ENCODE measurements at places on chromosomes 2 and 18.
A peak's percentile ranks its signal among the peaks of the same experiment; 100 is the strongest.

- DNase-seq: no peak
Measured at GRCh38 chr2:37610638-37611289, 60.7 kb downstream of the CDC42EP3 start.

DNA sequence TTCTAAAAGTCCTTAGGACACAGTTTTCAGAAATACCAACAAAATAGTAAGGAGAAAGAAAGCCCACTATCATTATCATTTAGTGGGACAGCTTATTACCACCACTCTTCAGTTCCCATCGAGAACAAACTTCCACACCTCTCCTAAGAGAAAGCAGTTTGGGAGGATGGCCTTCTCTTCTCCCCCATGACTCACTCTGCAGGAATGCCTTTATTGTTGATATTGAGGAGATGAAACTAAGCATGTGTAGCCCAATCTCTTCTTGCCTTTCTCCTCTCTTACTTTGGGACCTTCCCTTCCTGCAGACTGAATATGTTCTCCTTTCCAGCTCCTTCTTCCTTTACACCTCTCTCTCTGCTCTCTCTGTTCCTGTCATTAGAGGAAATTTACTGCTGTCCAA is 30.0 kb upstream of the ERMN start:
- DNase-seq: no peak

- peak; percentile 40 for DNase-seq
Measured at GRCh38 chr18:22347606-22348511, 69.9 kb downstream of the CTAGE1 start.

GRCh38 chr18:23568281-23569138 is 17.8 kb downstream of the NPC1 start:
- no peak for DNase-seq

DNA sequence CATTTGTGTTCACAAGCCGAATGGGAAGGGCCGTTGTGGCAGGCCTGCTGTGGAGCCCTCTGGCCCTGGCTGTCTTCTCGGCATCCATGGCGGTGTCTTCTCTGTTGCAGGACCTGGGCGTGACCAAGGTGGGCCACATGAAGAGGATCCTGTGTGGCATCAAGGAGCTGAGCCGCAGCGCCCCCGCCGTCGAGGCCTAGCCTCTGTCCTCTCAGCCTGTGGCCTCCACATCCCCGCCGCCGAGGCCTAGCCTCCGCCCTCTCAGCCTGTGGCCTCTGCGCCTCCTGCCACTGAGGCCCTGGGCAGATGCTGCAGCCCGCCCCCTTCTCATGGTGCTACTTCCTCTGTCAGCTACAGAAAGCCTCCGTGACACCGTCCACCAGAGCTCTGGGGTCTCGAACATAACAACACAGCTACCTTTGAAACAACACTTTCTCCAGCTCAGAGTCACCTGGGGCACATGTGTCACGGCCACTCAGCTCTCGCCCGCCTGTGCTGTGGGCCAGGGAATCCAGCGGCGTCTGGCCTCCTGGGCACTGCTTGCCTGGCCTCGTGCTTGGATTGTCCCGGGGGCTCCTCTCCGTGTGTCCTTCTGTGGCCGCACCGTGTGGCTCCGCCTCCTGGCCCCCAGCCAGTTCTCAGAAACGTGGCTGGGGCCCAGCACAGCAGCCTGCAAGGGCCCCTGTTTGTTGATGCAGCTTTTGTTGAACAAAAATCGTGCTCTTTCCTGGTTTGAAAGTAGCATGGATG is 97.1 kb downstream of the USP40 start:
- no peak for DNase-seq

DNA sequence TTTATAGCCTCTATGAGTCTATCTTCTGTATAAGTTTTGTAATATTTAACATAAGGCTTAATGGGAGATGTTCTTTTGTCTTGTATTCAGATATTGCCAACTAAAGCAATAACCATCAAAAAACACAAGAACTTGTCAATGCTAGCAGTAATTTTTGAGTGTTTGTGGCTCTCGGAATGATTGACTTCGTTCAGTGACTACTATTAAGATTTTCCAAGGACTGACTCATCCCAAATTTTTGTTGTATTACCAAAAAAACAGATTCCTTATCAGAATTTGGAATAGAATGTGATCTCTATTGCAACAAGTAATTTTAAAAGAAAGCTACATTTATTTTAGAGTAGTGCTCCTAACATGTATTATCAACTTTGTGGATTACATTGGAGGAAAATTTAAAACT is 8.1 kb downstream of the NABP1 start:
- no peak for DNase-seq

- DNase-seq: no peak
Measured at GRCh38 chr2:136319651-136320050, 201.7 kb upstream of the CXCR4 start.

DNA sequence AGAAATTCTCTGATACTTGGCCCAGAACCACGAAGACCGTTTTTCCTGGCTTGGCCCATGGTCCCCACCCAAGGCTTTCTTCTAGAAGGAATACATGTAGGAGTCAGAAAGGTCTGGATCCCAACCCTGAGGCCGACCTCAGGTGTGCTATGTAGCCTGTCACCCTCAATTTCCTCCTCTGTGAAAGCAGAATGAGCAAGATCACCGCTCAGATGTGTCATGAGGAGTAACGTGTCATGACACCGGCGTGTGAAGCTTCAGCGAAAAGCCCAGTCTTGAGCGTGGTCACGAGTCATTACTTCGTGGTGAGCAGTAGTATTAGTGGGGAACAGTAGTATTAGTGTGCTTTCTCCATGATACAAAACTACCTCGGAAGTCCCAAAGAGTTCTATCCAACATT is 103.4 kb downstream of the ALPK2 start:
- DNase-seq: no peak

DNA sequence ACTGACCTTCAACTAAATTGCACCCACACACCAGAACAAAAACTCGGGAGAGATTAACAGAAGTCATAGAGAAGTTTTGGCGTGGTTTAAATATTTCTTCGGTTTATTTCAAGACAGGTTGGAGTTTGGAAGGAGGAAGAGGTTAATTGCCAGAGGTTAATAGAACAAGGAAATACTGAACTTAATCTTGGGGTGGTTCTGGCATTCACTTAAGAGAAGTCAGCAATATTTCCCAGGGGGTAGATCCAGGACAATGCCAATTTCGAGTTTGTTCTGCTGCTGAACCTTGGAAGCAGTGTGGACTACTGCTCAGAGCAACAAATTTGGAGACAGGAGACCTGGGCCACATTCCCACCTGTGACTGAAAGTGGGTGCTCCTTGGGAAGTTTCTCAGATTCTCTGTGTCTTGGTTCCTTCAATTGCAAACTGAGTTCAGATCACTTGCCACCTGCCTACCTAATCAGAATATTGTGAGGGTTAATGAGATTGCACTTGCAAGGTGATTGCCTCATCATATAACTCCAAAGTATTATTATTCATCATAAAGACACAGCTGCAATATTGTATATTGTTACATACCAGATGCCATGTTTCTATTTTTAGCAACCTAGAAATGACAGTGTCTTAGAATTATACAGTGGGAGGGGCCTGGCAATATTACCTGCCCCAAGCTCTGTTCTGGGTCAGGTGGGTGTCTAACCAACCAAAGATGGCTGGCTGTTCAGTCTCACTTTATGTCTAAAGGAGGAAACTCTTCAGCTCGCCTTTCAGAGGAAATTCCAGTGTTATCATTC is 217.4 kb downstream of the CDCA7 start:
- DNase-seq: no peak

- no peak for DNase-seq
Measured at GRCh38 chr18:58241877-58242276, 197.9 kb downstream of the NEDD4L start.

DNA sequence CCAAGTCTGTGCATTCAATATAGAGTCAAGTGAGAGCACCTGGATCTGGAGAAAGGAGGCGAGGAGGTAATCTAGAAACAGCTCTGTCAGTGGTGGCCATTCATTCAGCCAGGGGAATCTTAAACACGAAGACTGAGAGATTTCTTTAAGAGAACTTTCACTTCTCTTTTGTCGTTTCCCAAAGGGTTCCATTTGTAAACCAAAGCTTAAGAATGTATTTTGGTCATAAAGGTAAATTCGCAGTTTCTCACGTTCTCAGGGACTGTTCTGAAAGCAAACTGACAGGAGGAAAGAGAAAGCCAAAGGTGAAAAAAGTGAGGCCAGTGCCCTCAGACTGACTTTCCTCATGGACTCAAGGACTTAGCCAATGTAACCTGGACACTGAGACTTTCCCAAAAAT is 513.5 kb downstream of the CMPK2 start:
- DNase-seq: no peak

GRCh38 chr2:102072741-102073140 is 69.8 kb upstream of the IL1R1 start:
- DNase-seq: no peak

DNA sequence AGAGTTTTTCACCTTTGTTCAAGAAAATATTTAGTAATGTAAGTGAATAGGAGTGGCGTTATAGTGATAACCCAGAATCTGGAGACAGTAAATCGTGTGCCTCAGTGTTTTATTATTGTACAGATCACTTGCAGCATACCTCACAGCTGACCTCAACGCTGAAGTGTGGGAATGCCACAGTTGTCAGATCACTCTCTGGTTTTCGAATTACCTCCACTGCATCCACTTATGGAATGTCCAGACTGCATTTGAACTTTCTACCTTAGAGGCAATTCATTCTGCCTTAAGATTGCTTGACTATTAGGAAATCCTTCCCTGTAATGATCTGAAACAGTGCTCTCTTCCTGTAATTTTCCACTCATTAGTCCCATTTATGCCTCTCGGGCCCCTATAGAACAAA is 164.5 kb upstream of the ALPP start:
- DNase-seq: no peak

DNA sequence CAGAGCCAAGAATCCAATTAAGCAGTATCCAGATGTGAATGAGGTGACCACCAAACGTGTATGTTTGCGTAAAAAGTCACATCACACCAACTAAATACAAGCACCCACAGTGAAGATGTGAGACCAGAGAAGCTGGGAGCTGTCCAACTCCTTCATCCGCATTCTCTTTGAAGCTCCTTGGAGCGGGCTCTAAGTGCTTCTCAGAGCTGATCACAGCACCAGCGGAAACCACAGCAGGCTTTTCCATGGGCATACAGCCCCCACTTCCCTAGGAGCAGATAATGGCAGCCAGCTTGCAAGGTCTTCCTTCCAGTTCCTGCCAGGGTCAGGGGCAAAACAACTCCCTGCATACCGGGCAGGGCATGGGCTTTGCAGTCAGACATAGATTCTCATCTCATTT is 36.4 kb downstream of the REEP1 start:
- no peak for DNase-seq

DNA sequence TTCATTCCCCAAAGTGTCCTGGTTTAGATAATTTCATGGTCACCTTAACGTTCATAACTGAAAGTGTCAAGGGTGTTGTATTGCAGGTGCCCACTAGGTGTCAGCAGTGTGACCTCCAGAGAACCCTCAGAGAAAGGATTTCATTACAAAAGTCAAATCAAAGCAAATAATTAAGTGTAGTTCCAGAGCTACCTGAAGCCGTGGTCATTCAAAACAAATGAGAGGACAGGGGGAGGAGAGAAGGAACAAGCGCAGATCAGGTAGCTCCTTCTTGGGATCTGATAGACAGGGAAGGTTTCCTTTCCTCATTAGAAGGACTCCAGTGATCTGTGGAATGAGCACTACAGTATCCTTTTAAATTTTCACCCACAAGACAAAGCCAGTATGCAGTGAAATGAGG is at the start of gene SLC9A4:
Gene SLC9A4 (plus strand): TSS at position 207 of the 400 bp plus-strand sequence. CDS start 534 bp downstream, outside the sequence.
- peak; percentile 48 for DNase-seq

DNA sequence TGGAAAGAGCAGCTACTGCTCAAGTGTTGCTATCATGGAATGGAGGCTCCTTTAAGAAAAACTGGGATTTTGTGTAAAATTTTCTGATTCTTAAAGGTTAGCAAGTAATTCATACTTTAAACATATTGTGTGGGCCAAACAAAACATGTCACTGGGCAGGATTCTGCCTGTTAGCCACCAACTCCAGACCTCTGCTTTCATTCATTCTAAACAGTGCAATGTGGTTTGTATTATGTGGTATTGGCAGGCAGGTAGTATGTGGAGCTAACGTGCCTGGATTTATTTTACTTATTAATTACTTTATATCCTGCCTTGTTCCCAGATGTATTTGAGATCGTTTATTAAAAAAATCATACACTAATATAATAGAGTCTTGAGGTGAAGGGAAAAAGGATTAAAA is 1521.3 kb upstream of the ACVR2A start:
- DNase-seq: no peak

GRCh38 chr2:152549423-152549822 is 167.8 kb downstream of the PRPF40A start:
- DNase-seq: no peak

- peak; percentile 36 for DNase-seq
Measured at GRCh38 chr2:61536180-61536571, 2.0 kb downstream of the XPO1 start.

DNA sequence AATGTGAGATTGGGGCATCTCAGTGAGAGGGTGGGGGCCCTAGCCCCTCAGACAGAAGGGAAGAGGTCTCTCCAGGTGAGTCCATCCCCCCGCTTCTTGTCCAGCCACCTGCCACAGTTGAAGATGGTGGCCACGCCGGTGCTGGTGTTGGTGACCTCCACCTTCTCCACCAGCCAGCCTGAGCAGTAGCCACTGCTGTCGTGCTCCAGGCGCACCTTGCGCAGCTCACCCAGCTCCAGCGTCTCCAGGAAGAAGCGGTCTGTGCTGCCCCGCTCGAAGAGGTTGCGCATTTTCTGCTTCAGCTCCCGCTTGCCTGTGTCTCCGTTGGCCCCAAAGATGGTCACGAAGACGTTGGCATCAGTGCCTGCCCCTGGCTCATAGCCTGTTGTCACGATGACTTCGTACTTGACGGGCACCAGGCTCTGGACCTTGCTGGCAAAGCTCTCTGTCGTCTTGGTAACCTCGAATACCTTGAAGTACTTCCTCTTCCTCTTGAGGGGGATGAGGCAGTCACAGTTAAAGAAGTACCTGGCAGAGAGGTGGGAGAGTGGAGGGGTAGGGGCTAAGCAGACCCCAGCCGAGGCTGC is 179.5 kb downstream of the LOXHD1 start:
- no peak for DNase-seq

GRCh38 chr2:58101500-58101899 is 54.9 kb downstream of the VRK2 start:
- DNase-seq: no peak

GRCh38 chr2:63665846-63666475 is 77.2 kb downstream of the MDH1 start:
- no peak for DNase-seq
